ENCODE measurements at places on chromosomes 16 and 17.

DNA sequence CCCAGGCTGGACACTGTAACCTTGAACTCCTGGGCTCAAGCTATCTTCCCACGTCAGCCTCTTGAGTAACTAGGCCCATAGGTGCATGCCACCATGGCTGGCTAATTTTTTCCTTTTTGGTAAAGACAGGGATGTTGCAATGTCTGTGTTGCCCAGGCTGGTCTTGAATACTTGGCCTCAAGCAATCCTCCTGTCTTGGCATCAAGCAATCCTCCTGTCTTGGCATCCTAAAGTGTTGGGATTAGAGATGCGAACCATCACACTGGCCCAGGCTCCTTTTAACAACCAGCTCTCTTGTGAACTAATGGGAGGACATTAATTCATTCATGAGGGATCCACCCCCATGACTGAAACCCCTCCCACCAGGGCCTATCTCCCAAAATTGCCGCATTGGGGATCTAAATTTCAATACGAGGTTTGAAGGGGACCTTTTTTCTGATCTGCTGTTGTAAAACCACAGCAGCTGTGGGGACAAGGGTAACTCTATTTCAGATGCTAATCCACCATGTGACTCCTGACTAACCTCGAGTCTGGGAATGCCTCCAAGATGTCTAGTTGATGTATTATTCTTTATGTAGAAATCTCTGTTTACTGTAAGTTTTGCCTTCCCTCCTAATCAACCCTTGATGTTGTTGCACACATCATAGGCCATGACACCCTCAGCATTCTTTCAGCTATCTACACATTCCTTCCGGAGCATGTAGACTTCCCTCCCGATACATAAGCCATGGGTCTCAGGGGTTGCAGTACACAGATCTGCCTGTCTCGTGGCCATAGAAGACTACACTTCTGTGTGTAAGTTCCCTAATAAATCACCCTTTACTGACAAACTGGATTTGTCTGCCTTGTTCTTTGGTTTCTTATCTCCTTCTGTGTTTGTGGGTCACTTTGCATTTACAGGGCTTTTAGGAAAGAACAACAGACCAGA is 37.6 kb downstream of the RNF112 start:
- no peak for DNase-seq

- DNase-seq: no peak
These were observed 238.6 kb upstream of the GSE1 start for GRCh38 chr16:85374571-85374872.

GRCh38 chr16:10622036-10622921 is 41.9 kb upstream of the EMP2 start:
- no peak for DNase-seq

DNA sequence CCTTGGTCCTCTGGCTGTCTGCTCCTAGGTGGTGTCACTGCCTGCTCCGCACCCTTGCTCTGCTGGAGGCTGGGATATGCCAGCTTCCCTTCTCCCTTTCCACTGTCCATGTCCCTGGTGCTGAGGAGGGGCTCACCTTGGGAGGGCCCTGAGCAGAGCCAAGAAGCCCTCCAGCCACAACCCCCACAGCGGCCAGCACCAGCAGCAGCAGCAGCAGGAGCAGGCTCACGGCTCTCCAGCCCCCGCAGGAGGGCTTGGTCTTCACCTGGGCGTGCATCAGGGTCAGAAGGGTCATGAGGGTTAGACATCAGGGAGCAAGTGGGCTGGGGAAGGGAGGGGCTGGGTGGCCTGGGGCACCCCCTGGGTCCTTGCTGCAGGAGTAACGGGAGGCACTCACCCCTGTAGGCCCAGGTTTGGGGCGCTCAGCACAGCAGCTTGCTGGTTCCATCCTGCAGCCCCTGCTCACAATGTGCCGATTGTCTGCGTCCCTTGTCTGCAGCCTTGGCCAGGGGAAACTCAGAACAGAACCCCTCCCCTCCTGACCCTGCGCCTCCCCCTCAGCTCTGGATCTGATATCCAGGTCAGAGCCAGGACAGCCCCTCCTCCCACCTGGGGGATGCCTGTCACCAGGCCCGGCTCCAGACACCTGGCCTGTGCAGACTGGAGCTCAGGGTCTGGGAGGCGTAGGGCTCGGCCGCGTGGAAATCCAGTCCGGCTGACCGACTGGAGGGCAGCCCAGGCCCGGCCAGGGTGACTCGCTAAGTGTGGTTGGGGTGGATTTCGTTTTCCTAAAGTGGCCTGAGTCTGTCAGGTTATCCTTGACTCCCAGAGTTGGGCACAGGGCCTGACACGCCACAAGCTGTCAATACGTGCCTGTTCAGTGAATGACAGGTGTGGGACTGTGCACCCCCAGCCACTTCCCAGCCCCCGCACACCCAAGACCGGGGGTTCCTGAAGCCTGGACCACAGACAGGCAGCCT is at the start of gene BRICD5:
TSS of gene BRICD5 (minus strand) at position 478 of the 980 bp plus-strand sequence. CDS start at position 448, 30 bp downstream.
- DNase-seq: no peak

DNA sequence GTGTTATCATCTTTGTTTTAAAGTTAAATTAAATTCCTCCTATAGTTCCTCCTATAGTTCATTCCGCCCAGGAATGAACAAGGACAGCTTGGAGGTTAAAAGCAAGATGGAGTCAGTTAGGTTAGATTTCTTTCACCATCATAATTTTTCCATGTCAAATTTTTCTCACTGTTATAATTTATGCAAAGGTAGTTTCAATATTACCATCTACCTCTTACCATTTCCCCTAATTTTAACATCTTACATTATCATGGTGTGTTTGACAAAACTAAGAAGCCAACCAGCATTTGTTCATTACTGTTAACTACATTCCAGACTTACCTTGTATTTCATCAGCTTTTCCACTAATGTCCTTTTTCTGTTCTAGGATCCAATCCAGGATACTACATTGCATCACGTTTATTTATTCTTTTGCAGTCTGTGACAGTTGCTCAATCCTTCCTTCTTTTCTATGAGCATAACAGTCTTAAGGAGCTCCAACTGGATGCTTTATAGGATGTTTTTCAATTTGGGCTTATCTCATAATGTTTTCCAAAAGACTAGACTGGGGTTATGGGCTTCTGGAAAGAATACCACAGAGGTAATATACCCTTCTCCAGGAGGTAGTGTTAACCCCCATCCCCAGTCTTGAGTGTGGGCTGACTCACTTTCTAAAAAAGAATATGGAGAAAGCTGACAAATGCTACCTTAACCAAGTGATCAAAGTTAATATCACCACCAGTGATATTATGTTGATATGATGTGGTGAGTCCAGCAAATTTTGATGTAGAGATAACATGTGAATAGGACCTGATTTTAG is 158.5 kb downstream of the PPM1E start:
- no peak for DNase-seq

DNA sequence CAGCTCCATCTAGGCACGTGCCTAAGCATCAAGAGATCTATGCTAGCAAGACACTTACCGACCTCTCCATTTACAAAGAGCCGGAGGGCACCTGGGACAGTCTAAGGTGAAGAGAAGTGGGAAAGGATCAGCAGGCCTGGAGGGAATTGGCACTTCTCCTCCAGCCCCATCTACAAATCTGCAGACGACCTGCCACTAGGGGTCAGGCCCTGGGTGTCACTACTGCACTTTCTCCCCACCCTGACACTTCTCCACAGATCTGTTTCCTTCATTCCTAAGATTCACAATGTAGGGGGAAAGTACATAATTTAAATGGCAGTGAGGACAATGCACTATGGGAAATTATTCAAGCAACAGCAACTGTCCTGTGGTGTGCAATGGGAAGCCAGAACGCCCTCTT is 8.1 kb downstream of the MKS1 start:
- no peak for DNase-seq

- no peak for DNase-seq
These were observed 2.3 kb downstream of the RPRML start for GRCh38 chr17:46976626-46977270.

DNA sequence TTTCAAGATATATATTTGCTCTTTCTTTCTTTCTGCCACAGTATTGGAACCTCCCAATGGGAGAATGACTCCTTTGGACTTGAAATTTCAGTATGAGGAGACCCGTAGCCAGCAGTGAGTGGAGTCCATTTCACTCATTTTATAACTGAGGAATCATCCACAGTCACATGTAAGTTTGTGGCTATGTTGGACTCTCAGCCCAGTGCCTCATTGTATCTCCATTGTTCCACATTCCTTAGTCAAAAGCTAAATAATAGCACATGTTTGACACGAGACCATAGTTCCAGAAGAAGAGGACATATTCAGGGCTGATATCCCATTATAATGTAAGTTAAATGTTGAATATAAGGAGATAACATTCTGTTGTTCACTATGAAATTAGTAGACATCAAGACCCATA is 12.7 kb upstream of the SPAG9 start:
- DNase-seq: no peak

DNA sequence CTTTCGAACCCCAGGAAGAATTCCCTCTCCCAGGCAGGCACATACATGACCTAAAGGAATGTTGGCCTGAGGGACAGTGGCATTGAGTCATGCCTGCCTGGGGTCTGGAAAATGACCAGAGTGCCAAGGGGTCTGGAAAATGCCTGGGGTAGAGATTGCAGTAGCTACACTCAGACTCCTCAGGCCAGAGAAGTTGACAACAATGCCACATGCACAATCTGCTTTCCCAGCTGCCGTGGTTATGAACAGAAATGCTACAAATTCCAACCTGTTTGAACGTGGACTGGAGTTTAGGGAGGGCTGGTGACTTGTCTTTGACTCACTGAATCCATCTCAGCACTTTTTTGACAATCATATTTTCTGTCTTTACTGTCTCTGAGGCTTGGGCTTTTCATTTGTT is 250.0 kb downstream of the ABCC12 start:
- DNase-seq: no peak

DNA sequence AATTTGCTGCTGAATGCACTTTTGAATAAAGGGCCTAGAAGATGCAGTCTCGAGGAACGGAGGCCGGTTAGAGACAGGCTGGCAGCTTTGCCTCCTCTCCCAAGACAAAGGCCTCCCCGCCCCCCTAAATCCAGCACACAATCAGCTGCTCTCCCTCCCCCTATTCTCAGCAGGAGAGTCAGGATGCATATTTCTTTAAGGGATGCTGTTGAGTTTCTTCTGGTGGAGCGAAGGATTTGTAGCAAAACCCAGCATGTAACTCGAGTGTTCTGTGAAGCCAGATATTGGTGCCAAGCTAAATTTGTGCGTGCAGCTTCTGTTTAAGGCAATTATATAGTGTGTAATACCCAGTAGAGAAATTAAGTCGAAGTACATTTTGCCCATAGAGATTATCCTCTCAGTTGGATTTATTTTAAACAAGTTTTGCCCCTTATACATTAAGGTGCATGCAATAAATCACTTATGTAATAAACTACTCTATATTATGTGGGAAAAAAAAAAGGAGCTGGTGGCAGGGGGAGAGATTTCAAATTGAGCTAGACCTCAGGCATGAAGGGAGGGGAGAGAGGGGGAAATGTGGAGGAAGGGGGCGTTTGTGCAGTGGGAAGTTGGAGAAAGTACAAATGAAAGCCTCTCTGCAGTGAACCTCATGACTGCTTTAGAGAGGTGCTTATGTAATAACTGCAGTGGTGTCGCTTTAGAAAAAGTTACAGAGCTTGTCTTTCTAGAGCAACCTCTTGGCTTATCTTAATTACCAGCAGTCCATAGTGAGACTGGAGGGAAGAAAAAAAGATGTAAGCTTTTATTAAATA is 599.2 kb downstream of the MAF start:
- DNase-seq: no peak

DNA sequence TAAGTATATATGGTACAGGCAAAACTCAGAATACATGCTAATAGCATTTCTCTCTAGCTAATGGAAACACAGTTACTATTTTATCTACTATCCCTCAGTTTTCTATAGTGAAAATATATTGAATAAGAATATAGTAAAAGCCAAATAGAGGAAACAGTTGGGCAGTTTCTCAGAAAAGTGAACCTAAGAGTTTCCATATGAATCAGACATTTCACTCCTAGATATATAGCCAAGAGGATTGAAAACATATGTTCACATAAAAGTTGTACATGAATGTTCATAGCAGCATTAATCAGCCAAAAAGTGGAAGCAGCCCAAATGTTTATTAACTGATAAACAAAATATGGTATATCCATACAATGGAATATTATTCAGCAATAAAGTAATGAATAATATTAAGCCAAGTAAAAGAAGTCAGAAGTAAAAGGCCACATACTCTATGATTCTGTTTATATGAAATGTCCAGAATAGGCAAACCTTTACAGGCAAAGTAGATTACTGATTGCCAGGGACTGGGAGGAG is 134.6 kb downstream of the CYB561 start:
- no peak for DNase-seq

DNA sequence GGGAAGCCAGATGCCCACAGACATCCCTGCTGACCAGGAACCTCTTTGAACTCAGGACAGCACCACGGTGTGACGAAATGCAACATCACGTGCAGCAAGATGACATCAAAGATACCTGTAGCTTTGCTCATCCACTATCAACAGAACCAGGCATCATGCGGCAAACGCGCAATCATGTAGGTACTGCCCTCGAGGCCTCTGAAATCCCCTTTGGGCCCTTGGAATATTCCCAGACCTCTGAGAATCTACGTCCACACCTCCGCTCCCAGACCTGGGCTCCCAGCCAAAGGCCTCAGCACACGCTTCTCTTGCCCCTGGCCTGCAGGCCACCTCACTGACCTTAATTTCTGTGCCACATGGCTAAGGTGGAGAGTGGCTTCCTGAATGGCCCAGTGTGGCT is 7.3 kb downstream of the CX3CL1 start:
- DNase-seq: no peak

DNA sequence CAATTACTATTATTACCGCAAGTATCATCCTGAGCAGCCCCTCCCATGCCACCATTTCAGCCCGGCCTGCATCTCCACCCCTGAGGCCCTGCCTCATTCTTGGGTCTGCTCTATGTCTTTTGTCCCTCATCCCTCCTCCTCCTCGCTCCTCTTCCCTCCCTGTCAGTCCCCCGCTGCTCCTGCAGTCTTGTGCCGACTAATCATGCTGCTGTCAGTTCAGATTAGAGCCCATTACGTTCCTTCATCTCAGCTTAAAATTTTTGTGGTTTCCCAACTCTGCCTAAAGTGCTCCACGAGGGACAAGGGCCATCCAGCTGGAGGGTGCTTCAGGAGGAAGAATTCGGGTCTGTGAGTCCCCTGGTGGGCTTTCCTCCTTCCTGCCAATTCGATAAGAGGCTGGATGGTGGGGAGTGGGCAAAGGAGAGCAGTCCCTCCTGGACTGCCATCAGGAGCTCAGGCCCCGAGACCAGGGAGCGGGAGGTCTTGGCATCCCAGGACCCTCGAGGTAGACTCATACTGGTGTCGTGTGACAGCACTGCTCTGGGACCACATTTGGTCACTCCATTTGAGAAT is 32.9 kb upstream of the GOSR2 start:
- DNase-seq: no peak

- DNase-seq: no peak
These were observed 75.4 kb downstream of the LITAF start for GRCh38 chr16:11511328-11511727.

GRCh38 chr17:51159604-51160003 is 6.2 kb downstream of the NME1 start:
- DNase-seq: no peak

GRCh38 chr17:80785477-80786178 is 206.0 kb upstream of the CHMP6 start:
- peak; percentile 78 for DNase-seq

GRCh38 chr16:21584817-21585216 is 14.6 kb upstream of the METTL9 start:
- no peak for DNase-seq
